ENCODE measurements at places on chromosomes 4 and X. TPM values are rescaled to one million over a fixed set of nuclear protein-coding genes. Genes with fewer than 3 reads are reported as not detected.

ITM2A gene
- total RNA-seq: 70.3 TPM

DCUN1D4 gene
- total RNA-seq: 75.2 TPM

BLOC1S4 gene
- 9.3 TPM for total RNA-seq

CSAG3 gene
- not detected for total RNA-seq

MAGEB1 gene
- not detected for total RNA-seq

SPANXN4 gene
- not detected for total RNA-seq

ARHGAP4 gene
- 3.2 TPM for total RNA-seq

MMRN1 gene
- total RNA-seq: 2.7 TPM

STBD1 gene
- 0.74 TPM for total RNA-seq

HMX1 gene
- 0.74 TPM for total RNA-seq

RBM46 gene
- not detected for total RNA-seq

GASK1B gene
- 14.3 TPM for total RNA-seq

PPBP gene
- 2.0 TPM for total RNA-seq

LNX1 gene
- total RNA-seq: 36.9 TPM

DDIT4L gene
- 0.25 TPM for total RNA-seq

NAT8L gene
- 10.8 TPM for total RNA-seq

ARAP2 gene
- 55.1 TPM for total RNA-seq

CT55 gene
- total RNA-seq: not detected

FMR1NB gene
- not detected for total RNA-seq

CFAP299 gene
- 0.74 TPM for total RNA-seq

GABRG1 gene
- 21.9 TPM for total RNA-seq

FOXR2 gene
- not detected for total RNA-seq

IL3RA gene
- total RNA-seq: 1.7 TPM
